ENCODE measurements at places on chromosomes 3 and 15.

GRCh38 chr3:117990627-117991026 is 1044.0 kb downstream of the IGSF11 start:
- DNase-seq = no peak

DNA sequence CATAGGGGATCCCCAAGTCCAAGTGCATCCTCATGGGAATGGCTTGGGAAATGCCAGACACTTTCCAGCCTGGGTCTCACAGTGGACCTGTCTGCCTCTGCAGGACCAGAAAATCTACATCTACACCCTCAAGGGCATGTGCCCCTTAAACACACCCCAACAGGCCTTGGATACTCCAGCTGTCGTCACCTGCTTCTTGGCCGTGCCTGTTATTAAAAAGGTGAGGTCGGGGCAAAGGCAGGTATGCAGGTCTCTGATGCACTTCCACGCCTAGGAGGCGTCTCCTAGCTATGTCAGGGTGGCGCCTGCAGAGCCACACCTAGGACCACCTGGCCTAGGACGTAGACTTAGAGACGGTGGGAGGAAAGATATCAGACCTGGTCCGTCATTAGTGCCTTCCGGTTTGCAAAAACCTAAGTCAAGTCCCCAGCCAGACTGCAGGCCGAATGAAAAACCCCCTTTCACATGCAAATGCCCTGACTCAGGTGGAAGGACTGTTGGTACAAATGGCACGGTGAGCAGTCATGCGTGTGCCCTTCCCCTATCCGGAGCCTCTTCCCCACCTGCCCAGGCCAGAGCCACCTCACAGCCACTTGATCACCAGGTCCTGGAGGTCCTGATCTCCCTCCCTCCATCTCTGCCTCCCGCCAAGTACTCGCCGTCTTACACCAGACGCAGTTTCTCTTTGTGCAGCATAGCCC is 143.5 kb downstream of the LRRK1 start:
- DNase-seq = no peak

DNA sequence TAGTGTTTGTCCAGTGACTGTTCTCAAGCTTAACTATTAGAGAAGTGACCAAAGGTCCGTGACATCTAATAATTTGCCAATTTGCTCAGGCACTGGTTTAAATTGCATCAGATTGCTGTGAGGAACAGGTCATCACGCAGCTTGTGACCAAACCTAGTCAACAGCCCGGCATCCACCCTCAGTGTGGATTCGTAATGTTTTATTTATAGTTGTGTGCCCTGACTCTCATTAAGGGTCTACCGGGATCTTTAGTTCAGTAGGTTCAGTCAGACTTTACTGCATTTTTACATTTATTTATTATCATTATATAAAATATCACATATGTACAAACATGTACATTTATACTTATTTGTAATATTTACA is 46.4 kb upstream of the PGPEP1L start:
- DNase-seq = no peak

DNA sequence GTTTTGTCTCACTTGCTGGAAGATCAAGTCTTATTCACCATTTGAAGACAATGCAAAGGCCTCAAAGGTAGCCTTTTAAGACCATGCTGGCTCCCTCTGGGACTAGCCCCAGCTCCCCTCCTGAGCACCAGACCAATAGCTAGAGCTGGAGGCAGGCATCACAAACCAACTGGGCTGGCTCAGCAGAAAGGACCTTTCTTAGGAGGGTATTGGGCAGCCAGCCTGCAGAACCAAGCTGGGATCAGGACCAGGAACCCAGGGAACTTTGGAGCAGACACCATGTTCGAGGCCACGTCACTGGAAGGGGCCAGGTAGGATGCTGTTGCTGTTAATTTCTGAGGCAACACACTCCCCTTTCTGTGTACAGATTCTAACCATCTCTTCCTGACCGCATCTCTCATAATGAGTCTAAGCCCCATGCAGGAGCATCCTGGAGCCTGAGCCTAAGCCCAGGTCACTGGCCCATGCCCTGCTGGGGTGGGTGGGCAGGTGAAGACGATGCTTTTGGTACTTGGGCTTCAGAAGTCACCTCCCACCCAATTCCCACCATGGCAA is 81.4 kb upstream of the KLF13 start:
- DNase-seq = no peak

DNA sequence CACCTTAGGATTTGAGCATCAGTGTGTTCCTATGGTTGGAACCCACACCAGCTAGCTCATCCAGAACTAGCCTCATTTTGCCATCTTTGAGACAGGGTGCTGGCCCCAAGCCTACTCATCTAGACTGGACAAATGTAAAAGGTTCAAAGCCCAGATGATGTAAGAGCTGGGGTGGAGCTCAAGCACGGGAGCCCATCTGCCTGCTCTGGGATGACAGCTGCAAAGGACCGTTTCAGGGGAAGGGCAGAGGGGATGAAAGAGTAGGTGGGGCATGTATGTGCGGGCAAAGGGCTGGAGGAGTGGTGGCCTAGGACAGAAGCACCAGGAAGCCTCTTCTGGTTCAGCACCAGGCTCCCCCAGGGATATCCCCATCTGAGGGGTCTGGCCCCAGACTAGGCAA is 15.8 kb downstream of the CLK3 start:
- DNase-seq = no peak

GRCh38 chr3:134917631-134918030 is 122.6 kb downstream of the EPHB1 start:
- DNase-seq = no peak
